ENCODE measurements at places on chromosomes 12 and 14.
A peak's percentile ranks its signal among the peaks of the same experiment; 100 is the strongest.

DNA sequence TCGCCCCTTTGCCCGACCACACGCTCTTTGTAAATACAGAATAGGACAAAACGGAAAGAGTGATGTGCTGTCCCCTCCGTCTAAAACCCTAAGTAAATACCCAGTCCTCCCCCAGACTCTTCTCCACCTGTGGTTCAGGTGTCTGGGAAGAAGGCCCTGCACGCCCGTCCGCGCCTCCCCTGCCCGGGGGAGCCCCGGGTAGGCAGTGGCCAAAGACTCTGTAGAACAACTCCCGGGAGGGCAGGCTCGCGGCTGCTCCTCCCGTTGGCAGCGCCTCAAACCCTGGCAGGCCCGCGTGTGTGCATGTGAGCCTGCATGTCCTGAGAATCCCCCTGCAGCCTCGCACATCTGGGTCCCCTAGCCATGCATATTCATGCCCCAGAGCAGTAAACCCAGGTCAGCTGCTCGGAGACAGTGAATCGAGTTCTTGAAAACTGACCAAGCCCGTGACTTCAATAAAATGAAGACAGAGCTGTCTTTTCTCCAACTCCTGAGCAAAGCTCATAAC lies 165.8 kb downstream of the MON2 start:
- DNase-seq = peak; percentile 56

GRCh38 chr12:11677093-11677492 lies 27.6 kb downstream of the ETV6 start:
- no peak for DNase-seq

- DNase-seq = no peak
Measured at GRCh38 chr14:100785626-100786025, 40.3 kb upstream of the MEG3 start.

DNA sequence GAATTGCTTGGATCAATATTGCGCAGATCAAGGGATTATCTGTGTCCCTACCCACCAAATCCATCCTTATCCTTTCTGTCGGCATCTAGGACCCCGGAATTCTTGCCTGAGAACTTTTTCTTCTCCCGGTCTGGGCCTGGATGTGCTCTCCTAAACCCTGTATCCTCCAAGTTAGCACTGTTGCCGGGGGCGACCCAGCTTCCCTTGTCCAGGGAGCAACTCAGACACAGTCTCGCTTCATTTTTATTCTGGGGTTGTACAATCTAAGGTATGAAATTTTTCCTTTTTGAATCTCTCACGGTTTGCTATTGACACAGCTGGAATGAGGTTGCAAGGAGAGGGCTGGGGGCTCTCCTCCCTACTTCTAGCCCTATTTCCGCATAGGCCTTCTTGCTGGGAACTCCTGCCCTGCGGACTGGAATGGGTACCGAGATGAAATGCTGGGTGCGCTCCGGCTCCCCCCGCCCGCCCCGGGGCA lies 403 bp upstream of the PNP start:
- DNase-seq = no peak

GRCh38 chr12:116381744-116382685 lies 104.5 kb upstream of the MED13L start:
- peak; percentile 98 for DNase-seq

DNA sequence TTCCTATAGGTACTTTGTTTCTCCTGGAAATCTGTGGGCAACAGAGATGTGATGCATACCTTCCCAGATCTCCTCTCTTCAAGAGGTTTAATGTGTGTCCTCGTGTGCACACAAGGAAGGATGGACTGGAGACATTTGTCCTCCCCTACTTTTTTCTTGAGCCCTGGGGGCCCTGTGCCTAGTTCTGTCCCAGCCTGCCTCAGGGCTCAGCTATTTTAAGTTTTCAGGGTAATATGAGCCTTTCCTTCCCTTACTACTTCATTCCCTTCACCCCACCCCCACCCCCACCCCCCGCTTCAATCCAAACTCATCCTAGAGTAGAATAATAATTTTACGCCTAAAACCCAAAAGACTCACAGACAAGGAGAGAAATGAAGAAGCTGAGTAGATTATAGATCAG lies 446 bp downstream of the STAC3 start:
- no peak for DNase-seq

- peak; percentile 31 for DNase-seq
Measured at GRCh38 chr12:49232940-49233841, 31.7 kb upstream of the TUBA1C start.

DNA sequence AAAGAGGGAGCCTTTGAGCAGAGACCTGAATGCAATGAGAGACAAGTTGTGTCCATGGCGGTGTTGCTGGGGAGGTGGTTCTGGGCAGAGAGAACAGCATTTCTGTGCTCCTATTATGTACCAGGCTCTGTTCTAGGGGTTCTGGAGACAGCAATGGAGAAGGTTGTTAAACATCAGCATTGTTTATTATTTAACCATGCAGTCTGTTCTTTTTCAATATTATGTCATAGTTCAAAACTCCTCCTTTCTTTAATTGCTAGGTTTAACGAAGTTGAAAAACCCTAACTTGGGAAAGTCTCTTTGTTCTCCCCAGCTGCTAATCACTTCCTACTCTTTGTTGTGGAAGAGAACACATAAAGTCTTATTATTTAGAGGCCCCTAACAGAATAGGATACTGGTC lies 279.3 kb downstream of the RAD51B start:
- no peak for DNase-seq

- DNase-seq = no peak
Measured at GRCh38 chr12:3728686-3729085, 24.2 kb downstream of the CRACR2A start.

- no peak for DNase-seq
Measured at GRCh38 chr14:102949062-102949800, 26.8 kb downstream of the AMN start.

- no peak for DNase-seq
Measured at GRCh38 chr14:91252871-91253794, 8.6 kb upstream of the GPR68 start.

DNA sequence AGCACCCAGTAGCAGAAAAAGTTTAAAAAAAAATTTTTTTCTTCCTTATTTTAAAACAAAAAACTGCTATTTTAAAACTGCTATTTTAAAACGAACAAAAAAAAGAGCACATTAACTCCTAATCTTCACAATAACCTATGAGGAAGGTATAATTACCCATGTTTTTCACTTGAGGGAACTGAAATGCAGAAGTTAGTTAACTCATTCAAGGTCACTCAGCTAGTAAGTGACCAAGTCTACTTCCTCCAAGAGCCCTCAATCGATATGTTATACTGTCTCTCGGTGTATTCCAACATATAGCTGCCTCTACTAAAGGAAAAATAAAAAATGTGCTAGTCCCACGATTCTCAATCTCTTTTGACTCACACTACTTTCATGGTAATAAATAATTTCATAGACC lies 7.8 kb downstream of the RPAP3 start:
- no peak for DNase-seq

Data from fibroblast of mammary gland (primary cell).